ENCODE measurements at places on chromosomes 5 and 9. TPM values are rescaled to one million over a fixed set of nuclear protein-coding genes. Genes with fewer than 3 reads are reported as not detected.

DNA sequence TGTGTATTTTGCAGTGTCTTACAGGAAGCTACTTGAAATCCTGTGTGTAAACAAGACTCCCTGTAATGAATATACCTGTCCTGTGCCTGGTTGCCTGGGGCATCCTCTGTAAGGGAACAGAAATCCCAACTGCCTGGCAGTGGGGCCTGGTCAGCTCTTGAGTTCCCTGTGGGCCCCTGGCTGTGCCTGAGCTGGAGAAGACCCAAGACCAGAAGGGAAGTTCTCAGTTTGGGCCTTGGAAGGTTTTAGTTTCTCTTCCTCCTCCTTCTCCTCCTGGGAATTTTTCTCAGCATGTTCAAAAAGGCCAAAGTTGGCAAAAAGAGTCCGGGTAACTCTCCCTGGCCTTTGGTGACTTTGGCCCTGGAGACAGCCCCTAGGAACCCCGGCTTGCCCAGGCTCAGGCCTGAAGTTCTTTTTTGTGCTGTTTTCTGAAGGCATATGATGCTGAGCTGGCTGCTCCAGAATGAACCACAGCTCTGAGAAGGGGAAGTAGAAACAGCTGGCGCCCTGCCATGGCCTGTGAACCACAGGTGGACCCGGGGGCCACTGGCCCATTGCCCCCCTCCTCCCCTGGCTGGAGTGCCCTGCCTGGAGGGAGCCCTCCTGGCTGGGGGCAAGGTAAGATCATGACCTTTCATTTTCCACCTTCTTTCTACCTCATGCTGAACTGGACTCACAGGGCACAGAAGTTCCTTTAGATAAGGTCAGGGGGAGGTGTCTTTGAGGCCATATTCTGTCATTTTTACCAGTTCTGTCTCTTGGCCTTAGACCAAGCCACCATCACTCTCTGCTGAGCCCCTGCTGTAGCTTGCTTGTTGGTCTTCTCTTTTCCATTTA lies 5.8 kb downstream of the TMEM268 start:
- no peak for DNase-seq

DNA sequence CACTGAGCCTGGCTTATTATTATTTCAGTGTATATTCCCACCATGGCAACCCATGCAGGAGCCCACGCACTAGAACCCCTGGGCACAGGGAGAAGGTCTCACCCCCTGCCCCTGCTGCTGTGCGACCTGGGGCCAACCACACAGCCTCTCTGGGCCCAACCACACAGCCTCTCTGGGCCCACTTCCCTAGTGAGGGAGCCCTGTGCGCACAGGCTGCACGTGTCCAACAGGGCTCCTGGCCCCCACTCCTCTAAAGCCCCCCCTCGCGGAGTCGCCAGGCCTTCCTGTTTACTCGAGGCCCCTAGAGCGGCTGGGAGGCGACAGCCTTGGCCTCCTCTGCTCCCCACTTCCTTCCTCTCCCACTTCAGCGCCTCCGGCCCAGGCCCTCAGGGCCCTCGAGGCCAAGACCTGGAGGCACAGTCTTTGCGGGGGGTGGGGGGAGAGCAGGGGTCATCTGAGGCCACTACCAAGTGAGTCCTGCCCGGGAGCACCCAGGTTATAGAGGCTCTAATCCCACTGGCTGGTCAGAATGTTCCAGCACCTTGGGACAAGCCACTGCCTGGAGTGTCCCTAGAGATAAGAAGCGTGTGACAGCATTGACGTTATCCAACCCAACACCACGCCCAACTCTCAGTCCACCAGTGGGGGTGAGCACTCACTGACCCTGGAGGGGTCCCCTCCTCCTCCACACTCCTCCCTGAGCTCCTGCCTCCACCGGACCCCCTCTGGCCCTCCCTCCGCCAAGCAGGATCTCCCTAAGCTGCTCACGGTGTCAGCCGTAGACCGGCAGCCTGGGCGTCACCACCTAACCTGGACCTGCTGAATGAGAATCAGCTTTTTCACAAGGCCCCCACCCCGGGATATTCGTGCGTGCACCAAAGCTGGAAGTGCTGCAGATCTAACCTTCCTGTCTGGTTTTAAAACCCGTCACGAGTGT lies 7.9 kb upstream of the ENG start:
- DNase-seq, result peak; percentile 49

Gene ZNG1F
- total RNA-seq, result 4.4 TPM

GRCh38 chr5:107408564-107408963 lies 262.2 kb downstream of the EFNA5 start:
- no peak for DNase-seq

Gene GKAP1
- 6.7 TPM for total RNA-seq

DNA sequence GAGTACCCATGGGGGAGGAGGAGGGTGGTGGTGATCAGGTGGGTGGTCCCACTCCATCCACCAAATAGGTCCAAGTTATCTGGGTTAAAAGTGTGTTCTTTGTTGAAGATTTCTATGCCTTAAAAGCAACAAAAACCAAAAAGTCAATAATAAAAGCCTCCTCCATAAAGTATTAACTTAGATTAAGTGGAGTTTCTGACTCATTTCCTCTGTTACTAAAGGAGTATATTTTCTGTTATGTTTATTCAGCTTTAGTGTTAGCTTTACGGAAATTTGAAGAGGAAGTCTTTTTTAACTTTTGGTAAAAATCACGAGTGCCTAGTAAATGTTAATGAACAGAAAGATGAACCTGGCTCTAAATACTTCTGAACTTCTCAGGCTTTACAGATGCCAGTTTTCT lies 17.8 kb downstream of the FBXO38 start:
- DNase-seq, result no peak

- DNase-seq, result no peak
These were observed 301.3 kb downstream of the CSNK1G3 start for GRCh38 chr5:123813264-123813663.

Gene NKD2
- total RNA-seq, result not detected

GRCh38 chr5:74763504-74763903 lies 3.4 kb downstream of the GFM2 start:
- no peak for DNase-seq

Gene TNIP1
- total RNA-seq, result 259 TPM

Gene GTF3C4
- total RNA-seq, result 10.2 TPM

DNA sequence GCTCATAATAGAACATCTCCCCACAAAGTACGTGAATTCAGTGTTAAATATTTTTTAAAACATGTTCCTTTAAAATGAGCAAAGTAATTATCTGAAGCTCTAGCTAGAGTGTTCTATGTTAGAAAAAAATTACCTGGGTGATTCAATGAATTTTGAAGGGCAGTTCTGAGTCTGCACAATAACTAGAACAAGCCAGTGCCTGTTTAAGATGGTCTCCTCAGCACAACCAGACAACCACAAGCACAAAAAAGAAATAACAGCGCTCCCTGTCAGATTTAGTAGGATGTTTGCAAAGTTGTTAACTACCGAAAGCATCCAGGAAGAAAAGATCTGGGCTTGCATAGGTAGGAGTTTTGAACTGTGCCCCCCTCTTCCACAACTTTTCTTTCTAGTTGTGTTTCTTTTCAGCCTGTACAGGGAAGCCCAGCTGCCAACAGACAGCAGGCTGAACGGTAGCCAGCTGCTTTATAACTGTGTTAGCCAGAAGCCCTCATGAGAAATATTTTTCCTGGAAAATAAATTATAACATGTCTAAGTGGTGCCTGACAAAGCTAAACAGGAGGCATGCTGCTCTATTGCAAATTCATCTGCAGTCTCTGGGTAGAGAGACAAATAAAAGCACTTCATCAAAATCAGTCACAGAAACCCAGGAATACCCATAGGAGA lies 1026.9 kb downstream of the MAT2B start:
- DNase-seq, result no peak

Gene CDK5RAP2
- total RNA-seq, result 64.5 TPM

GRCh38 chr9:8800196-8800595 lies 1000.6 kb upstream of the DMAC1 start:
- no peak for DNase-seq

DNA sequence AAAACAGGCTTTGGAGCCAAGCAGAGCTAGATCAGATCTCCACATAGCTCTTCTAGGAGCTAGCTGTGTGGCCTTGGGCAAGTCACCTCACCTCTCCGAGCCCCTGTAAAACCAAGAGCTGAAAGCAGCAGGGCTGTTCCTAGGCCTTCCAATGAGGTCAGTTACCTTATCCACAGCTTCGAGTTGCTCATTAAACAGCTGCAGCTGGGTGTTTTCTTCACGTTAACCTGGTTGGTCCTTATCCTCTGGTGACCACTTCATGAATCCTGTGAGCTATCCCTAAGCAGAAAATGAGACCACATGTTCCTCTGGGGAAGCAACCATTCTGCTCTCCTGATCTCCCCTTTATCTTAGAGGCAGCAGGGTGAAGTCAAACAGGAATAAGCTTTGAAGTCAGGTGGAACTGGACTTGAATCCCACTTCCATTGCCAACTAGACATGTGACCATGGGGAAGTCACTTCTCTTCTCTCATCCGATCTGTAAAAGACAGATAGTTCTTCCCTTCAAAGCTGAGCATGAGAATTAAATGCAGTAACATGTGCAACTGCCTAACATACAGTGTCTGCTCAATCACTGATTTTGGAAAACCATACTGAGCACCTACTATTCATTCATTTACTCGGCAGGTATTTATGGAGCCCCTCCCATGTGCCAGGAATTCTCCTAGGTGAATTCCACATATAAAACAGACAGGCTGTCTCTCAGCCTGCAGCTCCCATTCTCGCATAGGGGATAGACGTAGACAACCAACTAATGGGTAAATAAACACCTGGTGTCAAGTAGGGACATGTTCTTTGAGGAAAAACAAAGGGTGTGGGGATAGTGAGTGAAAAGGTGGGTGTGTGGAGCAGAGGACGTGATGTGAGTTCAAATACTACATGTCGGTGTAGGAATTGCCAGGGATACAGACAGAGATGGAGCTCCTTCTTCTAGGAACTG lies 111.7 kb upstream of the BOD1 start:
- DNase-seq, result no peak

GRCh38 chr9:5468850-5469249 lies 18.5 kb downstream of the CD274 start:
- DNase-seq, result no peak

DNA sequence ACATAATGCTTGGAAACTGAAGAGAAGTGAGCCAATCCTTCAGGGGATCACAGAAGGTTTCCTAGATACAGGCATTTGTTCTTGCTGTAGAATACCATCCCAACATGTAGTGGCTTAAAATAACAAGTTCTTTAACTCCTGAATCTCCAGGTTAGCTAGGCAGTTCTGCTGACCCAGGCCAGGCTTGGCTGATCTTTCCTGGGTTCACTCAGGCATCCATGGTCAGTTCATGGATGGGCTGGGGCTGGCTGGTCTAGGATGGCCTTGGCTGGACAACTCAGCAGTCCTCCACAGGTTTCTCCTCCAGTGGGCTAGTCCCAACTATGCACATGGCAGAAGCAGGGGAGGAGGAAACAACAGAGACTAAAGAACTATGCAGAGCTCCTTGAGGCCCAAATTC lies 37.4 kb upstream of the DENND1A start:
- DNase-seq, result no peak

DNA sequence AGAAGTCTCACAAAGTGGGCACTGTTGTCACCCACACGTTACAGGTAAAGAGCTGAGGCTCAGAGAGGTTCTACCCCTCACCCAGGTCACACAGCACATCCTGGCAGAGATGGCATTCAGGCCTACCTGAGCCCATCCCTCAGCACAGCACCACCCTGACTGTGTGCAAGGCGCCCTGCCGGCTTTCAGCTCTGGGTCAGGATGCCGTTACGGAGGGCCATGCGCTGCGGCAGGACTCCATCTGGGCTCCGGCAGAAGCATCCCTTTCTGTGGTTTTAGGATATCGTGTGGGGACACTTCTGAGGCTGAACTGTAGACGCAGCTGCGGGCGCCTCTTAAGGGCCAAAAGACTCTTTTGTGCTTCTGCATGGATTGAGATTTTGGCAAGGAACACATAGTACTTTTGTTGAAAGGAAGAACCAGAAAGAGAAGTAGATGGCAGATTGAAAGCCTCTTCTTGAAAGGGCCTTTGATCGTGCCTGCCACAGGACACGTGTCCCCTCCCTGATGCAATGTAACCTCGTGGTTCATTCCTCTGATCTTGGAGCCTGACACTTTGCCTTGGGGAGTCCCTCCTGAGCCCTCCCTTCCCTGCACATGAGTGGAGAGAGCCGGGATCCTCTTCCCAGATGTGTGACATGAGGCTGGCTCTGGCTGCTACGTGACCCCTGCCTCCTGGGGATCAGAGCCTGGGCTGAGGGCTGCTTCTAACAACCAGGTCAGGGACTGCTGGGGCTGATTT lies 31.3 kb downstream of the USP20 start:
- peak; percentile 82 for DNase-seq

Gene RNF224
- not detected for total RNA-seq

Gene EIF4E1B
- total RNA-seq, result not detected

DNA sequence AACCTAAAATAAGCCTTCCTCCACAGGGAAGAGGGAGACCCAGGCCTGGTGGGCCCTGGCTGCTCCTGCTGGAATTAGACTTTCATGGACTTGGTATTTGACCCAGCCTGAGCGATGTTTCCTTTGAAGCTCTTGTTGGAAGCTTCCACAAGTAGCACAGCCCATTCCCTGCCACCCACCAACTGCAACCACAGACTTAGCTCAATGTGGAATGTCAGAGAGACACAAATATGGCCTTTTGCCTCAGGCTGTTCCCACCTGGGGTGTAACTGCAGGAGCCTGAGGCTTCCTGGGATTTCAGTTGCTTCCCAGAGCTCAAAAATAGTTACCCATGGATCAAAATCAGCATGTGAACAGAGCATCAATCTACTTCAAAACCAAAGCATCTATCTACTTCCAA lies 70.3 kb upstream of the LHFPL2 start:
- DNase-seq, result no peak

DNA sequence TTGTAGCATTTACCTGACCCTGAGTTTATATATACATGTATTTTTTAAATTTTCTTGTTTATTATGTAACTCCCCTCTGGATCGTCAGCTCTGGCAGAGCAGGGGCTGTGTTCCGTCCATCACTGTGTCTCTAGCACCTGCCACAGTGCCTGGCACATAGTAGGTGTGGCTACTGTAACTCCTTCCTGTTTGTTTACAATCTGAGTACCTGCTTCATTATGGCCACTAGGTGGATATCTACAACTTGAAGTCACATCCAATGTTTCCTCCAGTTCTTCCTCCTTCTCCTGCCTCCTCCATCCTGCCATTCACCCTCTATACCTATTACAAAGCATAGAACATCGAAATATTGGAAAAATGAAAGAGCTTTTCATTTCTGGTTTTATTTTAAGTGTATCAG lies 14.2 kb upstream of the PPP1R2B start:
- DNase-seq, result no peak

Gene PTGR1
- not detected for total RNA-seq

Gene C5orf22
- total RNA-seq, result 15.0 TPM

Gene C9orf153
- total RNA-seq, result 0.32 TPM

Gene CARD19
- 60.0 TPM for total RNA-seq
